T-cell (primary cell): ENCODE measurements at places on chromosomes 11 and 22. TPM values are rescaled to one million over a fixed set of nuclear protein-coding genes. Genes with fewer than 3 reads are reported as not detected.

Gene RIMBP3C
- not detected for total RNA-seq

Gene TOMT
- not detected for total RNA-seq

Gene MYOD1
- total RNA-seq = not detected

Gene ZMAT5
- 11.2 TPM for total RNA-seq

Gene TTC36
- 0.53 TPM for total RNA-seq

Gene CNTN5
- not detected for total RNA-seq

Gene KRTAP5-8
- total RNA-seq = not detected

Gene NXPE4
- total RNA-seq = not detected

Gene OR52N4
- total RNA-seq = 1.4 TPM

Gene DBX1
- total RNA-seq = not detected

Gene RSF1
- total RNA-seq = 96.8 TPM

Gene DDIAS
- 1.9 TPM for total RNA-seq

Gene BACE1
- 2.3 TPM for total RNA-seq

Gene PHLDA2
- 0.68 TPM for total RNA-seq

Gene SLC43A3
- total RNA-seq = 13.6 TPM

Gene RIBC2
- not detected for total RNA-seq

- DNase-seq = no peak
Measured at GRCh38 chr11:98834776-98835175, 186.0 kb upstream of the CNTN5 start.

DNA sequence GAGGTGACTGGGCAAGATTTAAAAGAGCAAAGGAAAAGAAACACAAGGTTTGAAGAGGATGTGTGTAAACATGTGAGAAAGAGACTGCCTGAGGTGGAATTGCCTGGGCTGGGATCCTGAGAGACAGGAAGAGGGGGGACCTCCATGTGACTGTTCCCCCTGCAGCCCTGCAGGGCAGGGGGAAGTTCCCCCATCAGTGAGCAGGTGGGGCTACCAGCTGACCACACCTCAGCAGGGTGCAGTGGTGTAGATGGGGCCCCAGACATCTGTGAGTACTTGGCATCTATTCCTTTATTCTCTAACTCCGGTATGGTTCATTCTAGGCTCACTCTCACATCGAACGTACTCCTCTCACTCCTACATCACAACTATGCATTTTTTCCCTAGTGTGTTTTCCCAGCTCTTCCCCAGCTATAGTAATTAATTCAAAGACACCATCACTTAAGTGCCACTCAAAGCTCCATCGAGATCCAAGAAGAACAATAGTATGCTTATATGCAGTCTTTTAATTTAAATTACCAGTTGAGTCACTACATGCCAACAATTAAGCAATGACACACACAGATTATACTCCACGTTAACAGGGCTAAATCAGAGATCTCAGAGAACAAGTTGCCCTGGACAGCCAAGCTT lies 42.7 kb downstream of the LGR4 start:
- DNase-seq = no peak

GRCh38 chr11:131975619-131976018 lies 605.2 kb downstream of the NTM start:
- no peak for DNase-seq

- no peak for DNase-seq
Measured at GRCh38 chr11:102421261-102421660, 31.3 kb downstream of the TMEM123 start.

GRCh38 chr11:106186630-106187029 lies 109.2 kb downstream of the AASDHPPT start:
- no peak for DNase-seq

DNA sequence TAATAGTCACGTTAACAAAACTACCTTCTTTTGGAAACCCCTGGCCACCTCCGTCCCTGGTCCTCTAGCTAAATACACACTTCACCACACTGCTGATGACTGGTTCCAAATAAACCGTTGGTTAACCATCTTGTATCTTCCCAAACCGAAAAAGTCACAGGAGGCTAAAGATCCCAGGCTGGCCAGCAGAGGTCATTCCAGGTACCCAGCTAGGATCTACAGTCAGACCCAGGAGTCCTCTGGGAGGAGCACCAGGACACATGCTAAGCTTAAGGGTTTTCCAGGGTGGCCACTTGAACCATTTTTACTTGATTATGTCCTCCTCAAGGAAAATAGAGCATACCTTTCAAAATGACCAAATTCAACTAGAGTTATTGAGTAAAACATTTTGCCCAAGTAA lies 103.2 kb downstream of the ETS1 start:
- DNase-seq = no peak

- DNase-seq = no peak
Measured at GRCh38 chr22:29032584-29032983, 29.0 kb downstream of the C22orf31 start.

- no peak for DNase-seq
Measured at GRCh38 chr11:60910281-60910687, 3.7 kb upstream of the TMEM109 start.

DNA sequence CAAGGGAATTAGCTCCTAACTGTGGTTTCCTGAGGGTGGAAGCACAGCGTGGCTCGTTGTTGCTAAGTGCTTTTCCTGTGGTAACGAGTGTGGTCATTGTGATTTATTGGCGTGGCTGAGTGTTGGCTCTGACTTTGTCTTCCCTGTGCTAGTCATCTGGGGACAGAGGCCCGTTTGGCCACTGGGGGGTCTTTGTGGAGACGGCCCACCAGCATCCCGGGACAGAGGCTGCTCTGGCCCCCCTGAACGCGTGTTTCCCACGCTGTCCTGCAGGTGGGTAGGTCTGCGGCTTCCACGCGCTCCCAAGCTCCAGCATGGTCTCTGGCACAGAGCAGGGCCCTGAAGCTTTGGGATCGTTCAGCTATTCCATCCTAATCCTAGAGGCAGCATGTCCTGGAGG lies 1040.0 kb downstream of the TBC1D22A start:
- no peak for DNase-seq

- DNase-seq = no peak
Measured at GRCh38 chr11:44159848-44160721, 64.6 kb downstream of the EXT2 start.

DNA sequence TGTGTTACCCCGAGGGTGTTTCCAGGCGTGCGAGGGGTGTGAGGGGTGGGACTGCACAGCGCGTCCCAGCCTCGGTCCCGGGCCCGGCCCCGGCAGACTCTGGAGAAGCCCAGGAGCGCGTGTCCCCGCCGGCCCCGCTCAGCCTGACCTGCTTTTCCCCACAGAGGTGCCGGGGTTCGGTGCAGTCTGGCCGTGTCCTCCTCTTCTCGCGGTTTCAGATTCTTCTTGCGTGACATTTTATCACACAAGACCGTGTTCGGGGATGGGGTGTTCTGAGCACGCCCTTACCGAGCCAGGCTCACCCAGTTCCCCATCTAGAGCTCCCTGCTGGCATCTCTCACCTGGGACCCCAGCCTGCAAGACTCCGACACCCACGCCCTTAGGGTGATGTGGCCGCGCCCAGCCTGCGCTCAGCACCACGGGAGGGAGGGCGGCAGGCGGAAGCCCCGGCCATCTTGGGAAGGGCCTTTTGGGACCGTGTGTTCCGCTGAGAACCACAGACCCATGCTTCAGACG lies 775.6 kb downstream of the BRD1 start:
- DNase-seq = peak; percentile 40

DNA sequence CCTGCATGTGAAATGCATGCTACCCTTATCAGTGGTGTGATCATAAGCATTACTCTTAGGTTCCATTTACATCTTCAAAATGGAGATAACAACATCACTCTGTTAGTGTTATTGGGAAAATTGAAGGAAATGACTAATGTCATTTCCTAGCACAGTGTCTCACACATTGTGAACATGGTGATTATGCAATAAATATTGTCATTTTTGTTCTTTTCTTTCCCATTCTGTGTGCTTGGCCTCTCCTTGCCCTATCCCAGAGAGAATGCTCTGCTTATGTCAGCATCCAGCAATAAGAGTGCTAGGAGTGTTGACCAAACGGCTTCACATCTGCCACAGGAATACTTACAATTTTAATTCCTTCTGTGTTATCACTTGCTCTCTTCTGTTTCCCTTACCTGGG lies 1024.1 kb upstream of the CCDC90B start:
- DNase-seq = no peak

DNA sequence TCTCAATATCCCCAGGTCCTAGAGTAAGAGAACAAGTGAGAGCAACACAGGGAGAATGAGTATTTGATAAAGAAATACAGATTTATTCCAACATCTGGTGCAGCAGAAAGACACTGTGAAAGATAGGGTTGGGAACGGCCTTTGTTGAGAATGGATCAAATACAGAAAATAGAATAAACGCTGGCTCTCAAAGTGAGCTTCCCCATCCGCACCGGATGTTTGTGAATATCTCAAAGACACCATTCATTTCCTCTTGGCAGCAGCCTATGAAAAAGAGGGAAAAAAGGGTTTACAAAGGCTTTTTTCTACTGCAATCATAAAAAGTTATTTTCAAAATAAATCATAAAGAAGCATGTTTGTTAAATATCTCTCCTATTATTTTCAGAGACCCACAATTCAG lies 279.3 kb downstream of the CASP12 start:
- no peak for DNase-seq

DNA sequence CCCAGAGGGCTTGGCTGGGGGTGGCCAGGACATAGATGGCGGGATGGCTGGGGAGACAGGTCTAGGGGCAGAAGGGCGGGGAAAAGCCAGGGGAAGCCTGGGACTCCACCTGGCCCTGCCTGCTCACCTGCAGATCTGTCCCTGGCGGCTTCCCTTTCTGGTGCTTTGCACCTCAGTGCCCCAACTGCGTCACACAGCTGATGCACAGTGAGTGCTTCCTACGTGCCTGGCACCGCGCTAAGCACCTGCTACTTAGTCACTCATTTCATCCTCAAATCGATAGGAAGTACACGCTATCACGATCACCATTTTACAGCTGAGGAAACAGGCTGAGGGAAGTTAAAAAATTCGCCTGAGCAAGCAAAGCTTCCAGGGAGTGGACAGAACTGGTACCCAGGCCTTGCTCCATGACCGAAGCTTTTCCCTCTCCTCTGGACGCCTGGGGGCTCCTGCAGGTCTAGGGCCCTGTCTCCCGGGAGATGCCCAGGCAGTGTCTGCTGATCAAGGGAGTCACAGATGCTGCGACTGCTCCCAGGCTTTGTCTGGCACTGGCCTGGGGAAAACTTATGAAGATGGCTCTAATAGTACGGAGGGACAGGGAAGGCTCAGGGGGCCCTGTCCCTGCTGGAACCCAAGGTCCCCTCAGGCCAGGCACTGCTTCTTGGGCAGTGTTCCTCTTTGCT lies 63.0 kb upstream of the TTLL12 start:
- DNase-seq = no peak

GRCh38 chr22:28894334-28894733 lies 11.0 kb downstream of the ZNRF3 start:
- DNase-seq = no peak

DNA sequence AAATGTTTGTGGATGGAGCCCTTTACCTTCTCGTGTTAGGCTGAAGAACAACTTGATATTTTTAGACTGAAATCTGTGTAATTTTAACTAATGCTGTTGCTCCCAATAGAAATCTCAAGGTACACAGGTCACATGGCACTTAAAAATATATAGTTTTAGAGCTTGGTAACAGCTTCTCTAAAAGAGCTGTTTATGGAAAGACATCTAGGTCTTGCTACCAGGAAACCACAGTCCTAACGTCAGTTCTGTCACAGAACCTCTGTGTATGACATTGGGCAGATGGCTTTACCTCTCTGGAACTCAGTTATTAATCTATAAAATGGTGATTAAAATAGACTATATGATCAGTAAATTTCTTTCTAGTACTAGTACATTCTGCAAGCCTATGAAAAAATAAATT lies 35.4 kb downstream of the PAK1 start:
- no peak for DNase-seq

DNA sequence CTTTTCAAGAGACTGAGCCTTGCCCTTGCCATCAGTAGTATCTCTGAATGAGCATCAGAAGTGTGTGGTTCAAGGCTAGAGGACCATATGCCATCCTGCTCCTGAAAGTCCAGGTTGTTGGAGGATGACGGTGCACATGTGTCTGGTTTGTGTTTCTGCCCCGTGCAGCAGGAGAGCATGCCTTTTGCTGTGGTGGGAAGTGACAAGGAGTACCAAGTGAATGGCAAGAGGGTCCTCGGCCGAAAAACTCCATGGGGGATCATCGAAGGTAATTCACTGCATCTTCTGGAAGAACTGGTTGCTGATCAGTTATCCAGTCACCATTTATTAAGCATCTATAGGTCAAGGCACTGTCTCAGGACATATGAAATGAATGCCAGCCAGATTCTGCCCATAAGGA lies 6.1 kb upstream of the WBP2NL start:
- no peak for DNase-seq

- DNase-seq = no peak
Measured at GRCh38 chr11:102429691-102430090, 22.9 kb downstream of the TMEM123 start.

DNA sequence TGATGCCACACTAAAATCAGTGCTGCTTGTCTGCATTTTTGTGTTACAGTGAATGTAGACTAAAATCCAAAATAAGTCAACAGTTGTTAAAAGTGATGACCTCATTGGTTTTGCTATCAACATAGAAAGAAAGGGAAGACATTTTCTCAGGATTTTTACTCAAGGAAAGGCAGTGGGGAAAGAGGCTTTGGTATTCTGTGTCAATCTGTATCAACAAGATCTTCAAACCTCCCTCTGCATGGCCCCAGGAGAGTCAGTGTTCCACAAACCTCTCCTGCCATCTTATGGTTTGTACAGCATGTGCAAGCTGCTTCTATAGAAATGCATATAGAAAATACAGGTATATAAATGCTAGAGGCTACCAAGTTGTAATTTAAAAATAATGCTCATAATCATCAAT lies 13.8 kb upstream of the OR51M1 start:
- no peak for DNase-seq

GRCh38 chr11:88348870-88349269 lies 11.3 kb upstream of the CTSC start:
- DNase-seq = no peak

DNA sequence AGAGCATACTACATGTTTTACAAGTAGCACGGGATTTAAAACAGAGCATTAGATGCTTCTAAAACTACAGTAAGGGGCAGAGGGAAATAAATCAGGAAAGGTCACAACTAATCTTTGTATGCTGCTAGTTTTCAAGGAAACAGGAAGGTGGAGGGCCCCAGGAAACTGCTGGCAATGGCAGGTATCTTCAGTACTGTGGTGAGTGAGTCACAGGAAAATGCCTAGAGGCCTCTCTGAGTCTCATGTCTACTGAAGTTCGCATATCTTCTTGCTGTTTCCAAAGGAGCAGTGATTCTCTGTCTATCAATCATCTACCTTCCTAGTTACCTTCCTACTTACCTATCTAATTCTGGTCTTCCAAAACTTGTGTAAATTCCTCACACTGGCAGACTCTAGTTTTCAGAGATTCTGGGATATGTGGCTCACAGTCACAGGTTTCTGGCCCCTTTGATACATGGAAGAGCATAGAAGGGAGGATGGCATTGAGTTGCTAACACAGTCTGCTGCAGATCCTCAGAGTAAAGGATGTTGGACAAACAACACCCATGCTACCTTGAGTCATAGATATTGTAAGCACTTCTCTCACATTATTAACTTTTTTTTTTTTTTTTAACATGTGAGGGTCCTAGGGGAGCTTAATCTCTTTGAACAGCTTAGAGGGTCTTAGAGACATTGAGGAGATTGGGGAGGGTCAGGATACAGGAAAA lies 58.8 kb upstream of the SYN3 start:
- DNase-seq = no peak
